Lung microvascular endothelial cell (primary cell): ENCODE measurements at places on chromosomes 1 and 21. TPM values are rescaled to one million over a fixed set of nuclear protein-coding genes. Genes with fewer than 3 reads are reported as not detected.

The LCE1D gene
- total RNA-seq: not detected in 2 replicates

The CYYR1 gene
- 6.3 and 9.9 TPM in 2 replicates for total RNA-seq

The SPRR2E gene
- total RNA-seq: not detected in 2 replicates

The OR2G6 gene
- total RNA-seq: not detected in 2 replicates

The IL6R gene
- total RNA-seq: 7.6 and 9.7 TPM in 2 replicates

The CLCA1 gene
- not detected in 2 replicates for total RNA-seq

The IGFN1 gene
- not detected in 2 replicates for total RNA-seq

The CASP9 gene
- 3.2 and 3.9 TPM in 2 replicates for total RNA-seq

The OR2AK2 gene
- not detected in 2 replicates for total RNA-seq

The NUDT4B gene
- total RNA-seq: 7.3 and 8.7 TPM in 2 replicates
